ENCODE measurements at places on chromosomes 11 and 22.

GRCh38 chr11:74332291-74332690, 20.9 kb upstream of the P4HA3 start:
- no peak for DNase-seq

DNA sequence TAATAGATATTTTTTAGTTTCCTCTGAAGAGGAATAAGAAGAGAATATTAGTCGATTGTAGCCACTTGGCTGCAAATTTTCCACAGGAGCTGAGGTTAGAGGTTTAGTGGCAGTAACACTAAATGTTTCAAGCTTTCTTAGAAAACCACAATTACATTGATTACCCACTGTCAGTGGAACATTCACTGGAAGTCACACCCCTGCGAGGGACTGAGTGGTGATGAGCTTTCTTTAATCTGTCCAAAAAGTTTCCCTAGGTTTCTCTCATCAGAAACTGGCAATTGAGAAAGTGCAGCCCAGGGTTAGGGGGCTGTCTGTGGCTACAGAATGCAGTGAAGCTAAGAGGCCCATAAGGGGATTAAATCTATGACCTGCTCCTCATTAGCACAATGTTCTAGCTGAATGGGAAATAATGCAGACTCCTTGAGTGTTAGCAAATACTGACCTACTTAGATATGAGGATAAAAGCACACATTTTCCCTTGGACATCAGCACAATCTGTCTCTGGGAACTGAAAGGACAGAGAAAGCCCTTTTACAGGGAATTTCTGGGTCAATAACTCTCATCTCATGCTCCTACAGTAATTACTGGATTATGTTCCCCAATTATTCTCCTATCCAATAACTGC, 189.5 kb downstream of the FAM76B start:
- no peak for DNase-seq

- no peak for DNase-seq
Measured at GRCh38 chr11:16047073-16047472, 309.3 kb downstream of the SOX6 start.

- DNase-seq, result peak; percentile 88
Measured at GRCh38 chr11:104705490-104706190, 192.6 kb downstream of the CASP12 start.

- DNase-seq, result no peak
Measured at GRCh38 chr11:102147015-102147414, 36.8 kb downstream of the YAP1 start.

DNA sequence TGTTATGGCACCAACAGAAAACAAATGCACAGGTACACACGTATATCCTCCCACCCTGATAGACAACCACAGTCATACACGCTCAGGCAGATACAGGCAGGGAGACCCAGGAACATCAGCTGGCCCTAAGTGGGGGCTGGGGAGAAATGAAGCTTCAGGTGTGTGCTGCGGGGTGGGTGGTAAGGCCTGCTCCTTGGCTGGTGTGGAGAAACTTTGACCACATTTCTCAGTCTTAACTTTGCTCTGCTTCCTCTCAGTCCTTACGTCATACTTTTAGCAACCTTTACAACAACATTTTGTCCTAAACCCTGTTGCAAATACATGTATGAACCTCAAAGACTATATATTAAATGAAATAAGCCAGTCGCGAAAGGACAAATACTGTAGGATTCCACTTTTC, 6.7 kb upstream of the ANAPC15 start:
- DNase-seq, result no peak

DNA sequence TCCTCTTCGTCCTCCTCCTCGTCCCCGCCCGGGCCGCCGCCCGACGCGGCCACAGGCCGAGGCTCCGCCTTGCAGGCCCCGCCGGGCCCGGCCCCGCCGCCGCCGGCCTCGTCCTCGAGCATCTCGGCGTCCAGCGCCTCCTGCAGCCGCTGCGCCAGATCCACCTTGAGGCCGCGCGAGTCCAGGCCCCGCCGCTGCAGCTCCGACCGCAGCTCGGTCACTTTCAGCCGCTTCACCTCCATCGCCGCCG, 417 bp downstream of the HNRNPUL2 start:
- no peak for DNase-seq

DNA sequence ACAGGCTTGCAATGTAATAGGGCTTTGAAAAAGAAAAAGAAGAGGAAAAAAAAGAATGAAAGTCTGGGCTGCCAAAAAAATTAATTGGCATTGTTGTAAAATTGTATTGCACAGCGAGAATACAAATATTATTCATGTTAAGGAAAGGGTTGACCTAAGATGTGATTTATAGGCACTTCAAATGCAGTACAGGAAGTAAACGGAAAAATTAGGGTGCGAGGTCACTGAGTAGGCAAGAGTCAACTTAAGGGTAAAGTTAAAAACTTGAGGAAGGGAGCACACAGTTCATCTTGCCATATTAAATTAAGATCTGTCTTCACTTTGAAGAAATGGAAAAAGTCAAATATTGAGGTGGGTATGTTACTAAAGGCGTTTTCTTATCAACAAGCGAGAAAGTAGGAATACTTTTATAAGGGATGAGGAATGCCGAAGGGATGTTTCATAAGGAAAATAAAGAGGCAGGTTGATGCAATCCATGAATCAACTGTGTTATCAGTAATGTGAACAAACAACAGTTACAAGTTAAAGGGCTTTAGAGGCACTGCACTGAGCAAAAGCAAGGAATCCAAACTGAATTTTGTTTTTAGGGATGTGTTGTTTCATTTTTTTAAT, 123.0 kb downstream of the WT1 start:
- no peak for DNase-seq

DNA sequence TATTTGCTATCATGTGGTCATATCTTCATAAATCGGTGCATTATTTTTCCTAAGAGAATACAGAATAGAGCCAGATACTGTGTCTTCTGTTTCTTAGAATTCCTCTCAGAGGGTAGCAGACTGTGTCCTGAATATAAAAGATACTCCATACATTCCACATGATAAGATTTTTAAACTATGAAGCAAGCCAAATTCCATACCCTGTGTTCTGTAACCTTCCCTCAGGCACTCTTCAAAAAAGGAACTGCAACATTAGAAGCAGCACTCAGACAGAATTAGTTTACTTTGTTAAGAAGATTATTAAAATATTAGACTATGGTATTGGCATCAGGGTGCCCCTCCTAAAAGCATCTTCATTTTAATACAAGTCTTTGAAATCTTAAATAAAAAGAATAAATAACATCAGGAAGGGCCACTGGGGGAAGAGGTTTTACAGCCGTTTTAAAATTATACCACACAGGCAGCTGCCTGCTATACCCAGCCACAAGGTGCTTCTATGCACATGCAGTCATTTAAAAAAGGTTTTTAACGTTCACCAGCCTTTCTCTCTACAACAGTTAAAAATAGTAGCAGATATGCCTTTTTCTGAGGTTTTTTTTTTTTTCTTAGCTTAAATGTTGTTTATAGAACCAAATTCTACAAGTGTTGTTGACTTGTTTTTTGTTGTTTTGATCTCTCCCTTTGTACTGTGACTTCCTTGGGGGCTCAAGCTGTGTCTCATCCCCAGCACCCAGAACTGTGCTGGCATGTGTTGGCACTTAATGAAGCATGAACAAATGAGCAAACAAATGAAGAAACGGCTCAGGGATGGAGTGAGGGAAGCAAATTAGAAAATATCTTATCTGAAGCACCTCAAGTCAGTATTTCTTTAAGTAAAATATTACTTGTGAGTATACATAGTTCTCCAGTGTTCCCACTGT, 54.7 kb upstream of the CCDC89 start:
- DNase-seq, result no peak

GRCh38 chr11:73454987-73455386, 78.8 kb downstream of the RELT start:
- no peak for DNase-seq

DNA sequence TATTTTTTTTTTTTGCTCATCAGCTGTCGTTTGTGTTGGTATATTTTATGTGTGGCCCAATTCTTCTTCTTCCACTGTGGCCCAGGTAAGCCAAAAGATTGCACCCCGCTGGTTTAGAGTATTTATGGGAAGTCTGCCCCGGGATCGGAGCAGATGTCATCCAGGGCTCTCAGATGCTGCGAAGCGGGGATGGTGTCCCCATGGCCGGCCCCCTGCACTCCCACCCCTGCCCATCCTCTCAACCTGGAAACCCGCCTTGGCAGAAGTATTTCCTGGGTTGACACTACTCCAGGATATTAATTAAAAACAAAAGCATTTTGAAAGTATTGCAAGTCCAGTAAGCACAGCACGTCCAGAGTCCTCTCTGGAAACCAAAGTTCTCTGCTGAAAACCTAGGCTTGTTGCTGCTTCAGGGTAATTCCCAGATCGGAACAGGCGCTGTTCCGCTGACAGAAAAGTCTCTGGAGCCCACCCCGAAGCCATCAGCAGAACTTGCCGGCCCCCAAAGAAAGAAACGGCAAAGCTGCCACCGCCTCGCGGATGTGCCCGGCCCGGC, 833 bp downstream of the SCUBE2 start:
- DNase-seq, result no peak

- DNase-seq, result no peak
Measured at GRCh38 chr11:117099696-117100095, 1.5 kb upstream of the SIK3 start.

DNA sequence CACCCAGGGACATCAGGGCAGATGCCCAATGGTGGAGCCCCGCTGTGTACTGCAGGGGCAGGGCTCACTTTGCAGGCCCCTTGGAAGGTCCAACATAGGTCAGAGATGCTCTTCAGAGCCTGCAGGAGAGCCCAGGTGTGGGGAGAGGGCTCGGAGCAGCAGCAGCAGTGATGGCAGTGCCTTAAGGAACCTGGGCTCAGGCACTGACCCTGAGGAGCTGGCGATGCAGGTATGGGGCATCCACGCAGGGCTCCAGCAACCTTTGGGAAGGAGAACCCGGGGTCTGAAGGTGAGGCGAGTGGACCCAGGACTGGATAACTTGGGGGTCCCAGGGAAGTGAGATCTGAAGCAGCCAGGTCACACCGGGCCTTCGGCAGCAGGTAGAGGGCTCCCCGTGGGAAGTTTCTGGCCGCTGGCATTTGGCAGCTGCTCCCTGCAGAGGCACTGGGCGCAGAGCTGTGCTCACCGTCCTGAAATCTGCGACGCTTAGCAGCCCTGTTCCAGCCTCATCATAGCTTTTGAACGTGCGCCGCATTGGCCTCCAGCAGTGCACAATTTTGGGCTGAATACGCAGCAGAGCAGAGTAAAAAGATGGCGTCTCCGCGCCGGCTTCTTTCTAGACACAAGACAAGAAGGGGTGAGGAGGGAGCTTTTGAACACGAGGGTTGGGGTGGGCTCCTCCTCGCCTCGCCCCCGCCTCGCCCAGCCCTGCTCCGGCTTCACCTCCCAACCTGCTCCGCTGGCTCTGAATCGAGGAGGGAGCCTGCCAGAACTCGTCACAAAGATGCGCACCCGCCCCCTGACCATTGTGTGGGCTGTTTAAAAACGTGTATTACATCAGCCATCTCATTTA, 118.8 kb downstream of the MPPED1 start:
- no peak for DNase-seq

- DNase-seq, result no peak
Measured at GRCh38 chr11:120959189-120959588, 64.7 kb upstream of the TBCEL start.

DNA sequence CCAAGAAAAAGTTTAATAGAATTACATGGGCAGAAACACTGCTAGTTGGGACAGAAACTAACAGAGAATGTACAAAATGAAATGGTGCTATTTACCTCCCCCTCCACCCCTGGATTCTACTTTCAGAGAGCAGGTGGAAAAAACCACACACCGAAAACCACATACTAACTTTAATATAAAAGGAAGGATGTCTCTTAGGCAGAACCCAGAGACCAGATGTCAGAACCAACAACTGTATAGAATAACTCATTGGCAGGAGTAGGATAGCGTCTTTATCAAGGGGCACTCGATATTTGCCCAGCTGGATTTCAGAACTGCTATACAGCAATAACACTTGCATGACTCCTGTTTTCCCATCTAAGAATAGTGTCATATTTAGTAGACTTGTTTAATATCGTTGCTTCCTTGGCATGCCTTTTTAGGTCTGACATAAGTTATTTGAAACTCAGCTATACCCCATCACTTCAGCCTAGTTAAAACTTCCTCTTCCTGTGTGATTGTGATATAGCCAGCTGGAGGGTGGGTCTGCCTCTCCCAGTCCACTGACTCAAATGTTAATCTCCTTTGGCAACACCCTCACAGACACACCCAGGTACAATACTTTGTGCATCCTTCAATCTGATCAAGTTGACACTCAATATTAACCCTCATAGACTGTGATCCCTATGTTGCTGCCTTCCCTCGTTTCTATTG, 1.2 kb downstream of the SLC22A25 start:
- no peak for DNase-seq

GRCh38 chr11:95991101-95991500, 67.2 kb upstream of the MTMR2 start:
- no peak for DNase-seq

GRCh38 chr11:77026221-77026620, 8.0 kb upstream of the B3GNT6 start:
- no peak for DNase-seq

- DNase-seq, result no peak
Measured at GRCh38 chr22:20666560-20666959, 107.4 kb upstream of the SERPIND1 start.

GRCh38 chr11:111439901-111440300, 60.8 kb upstream of the POU2AF1 start:
- no peak for DNase-seq

DNA sequence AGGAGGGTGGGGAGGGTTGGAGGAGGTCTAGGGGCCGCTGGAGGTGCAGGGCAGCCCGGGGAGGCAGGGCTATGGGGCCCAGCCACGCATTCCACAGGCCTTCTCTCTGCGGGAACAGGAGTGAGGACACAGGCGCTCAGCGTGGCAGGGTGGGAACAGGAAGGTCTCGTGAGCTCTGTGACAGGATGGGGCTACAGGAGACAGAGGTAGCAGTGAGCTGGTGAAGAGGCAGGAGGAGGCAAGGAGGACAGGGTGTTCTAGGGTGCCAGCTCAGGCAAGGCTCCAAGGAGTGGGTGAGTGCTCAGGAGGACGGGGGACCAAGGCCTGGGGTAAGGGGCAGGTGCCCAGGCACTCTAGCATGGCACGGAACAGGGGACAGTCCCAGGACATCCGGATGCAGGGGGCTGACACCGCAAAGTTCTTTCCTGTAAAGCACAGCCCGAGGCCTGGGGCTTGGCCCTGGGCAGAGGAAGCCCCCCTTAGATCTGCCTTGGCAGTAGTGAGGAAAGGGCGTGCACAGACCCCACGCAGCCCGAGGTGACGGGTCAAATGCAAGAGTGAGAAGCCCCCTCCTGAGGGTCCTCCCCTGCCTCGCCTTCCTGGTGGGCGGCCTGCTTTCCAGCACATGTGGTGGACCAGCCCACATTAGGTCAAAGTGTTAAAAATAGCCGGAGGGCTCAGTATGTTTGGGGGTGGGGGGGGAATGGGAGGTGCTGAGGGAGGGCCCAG, 4.7 kb upstream of the NEAT1 start:
- DNase-seq, result peak; percentile 35

DNA sequence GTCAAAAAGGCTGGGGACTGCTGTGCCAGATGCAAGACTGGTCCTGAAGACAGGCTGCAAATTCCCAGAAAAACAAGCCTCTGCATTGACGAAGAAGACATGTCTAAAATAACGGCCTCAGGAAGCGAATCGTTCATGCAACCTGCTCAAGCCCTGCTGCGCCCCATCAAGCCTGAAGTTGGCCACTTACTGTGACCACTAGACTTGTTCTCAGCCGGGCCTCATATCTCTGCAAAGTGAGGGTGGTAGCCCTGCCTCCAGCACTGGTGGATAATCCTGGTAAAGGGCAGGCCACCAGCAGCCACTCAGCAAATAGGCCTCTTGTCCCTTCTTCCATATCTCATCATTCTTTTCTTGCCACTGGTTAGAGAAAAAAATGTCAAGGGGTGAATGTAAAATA, 11.8 kb downstream of the LTO1 start:
- DNase-seq, result no peak

- no peak for DNase-seq
Measured at GRCh38 chr22:45834241-45834640, 142.7 kb downstream of the WNT7B start.
